ENCODE measurements at places on chromosomes 2 and 18. TPM values are rescaled to one million over a fixed set of nuclear protein-coding genes. Genes with fewer than 3 reads are reported as not detected.

The SCLY gene
- total RNA-seq: 9.9 TPM

The CD8B gene
- total RNA-seq: not detected

The LRP2 gene
- under 0.01 TPM for total RNA-seq

The CD8B2 gene
- total RNA-seq: not detected

The POTEJ gene
- not detected for total RNA-seq

The RGPD3 gene
- 0.43 TPM for total RNA-seq

The FAM110C gene
- total RNA-seq: 0.82 TPM

The FAM117B gene
- total RNA-seq: 2.9 TPM

The XDH gene
- total RNA-seq: not detected

The BCL2 gene
- total RNA-seq: 4.1 TPM
